ENCODE measurements at places on chromosomes 2 and 18. TPM values are rescaled to one million over a fixed set of nuclear protein-coding genes. Genes with fewer than 3 reads are reported as not detected.

- DNase-seq: peak; percentile 66
- no peaks in the 10 kb centered on the region for H3K27me3 ChIP-seq
- no peak overlapping the region for H3K4me3 ChIP-seq
- H3K4me1 ChIP-seq: no peaks in the 10 kb centered on the region
- no peak overlapping the region for H3K27ac ChIP-seq
- no peaks in the 10 kb centered on the region for H3K36me3 ChIP-seq
Observed at GRCh38 chr2:18378020-18378653, 182.3 kb downstream of the RDH14 start.

DNA sequence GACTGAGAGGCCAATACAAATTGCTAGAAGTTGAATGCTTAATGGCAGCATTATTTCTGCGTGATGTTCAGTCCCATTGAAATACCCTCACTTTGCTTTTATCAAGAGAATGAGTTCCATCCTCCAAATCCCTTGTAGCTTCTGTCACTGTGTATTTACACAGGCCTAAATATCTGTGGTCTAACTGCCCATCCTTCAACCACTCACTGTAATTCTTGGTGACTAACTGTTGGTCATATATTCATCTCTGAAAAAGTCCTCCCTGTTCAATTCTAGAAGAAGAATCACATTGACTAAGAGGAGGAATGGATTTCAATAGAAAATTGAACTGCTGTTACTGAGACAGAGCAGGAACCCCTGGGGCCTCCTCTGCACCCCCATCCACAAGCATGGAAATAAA is 74.2 kb upstream of the L3MBTL4 start:
- no peaks in the 10 kb centered on the region for H3K27me3 ChIP-seq
- H3K4me3 ChIP-seq: no peak overlapping the region
- no peaks in the 10 kb centered on the region for H3K4me1 ChIP-seq
- DNase-seq: no peak
- H3K27ac ChIP-seq: no peak overlapping the region

DNA sequence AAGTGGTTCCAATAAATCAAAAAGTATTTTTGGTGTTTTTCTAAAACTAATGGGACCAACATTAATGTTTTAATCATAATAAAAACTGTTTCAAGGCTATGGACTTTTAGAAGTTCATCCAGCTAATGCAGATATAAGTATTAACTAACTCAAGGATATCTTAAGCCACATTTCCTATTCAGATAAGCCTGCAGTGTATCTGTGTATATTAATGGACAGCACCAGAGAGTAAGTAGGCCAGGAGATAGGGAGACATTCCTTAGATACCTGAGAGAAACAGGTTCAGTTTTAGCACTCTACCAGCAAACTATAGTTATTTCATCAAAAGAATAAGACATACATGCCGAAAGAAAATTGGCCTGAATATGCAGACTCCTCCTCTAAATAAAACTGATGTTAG is 27.3 kb downstream of the PREPL start:
- DNase-seq: no peak
- peaks cover 43% of the 10 kb centered on the region for H3K36me3 ChIP-seq
- no peak overlapping the region for H3K4me3 ChIP-seq
- no peak overlapping the region for H3K27ac ChIP-seq

GRCh38 chr2:75466708-75467311 is 93.9 kb downstream of the EVA1A start:
- no peaks in the 10 kb centered on the region for H3K4me1 ChIP-seq
- H3K4me3 ChIP-seq: no peak overlapping the region
- DNase-seq: no peak
- no peaks in the 10 kb centered on the region for H3K36me3 ChIP-seq

- peak overlapping the region; percentile 68 for H3K27ac ChIP-seq
- no peak for DNase-seq
Observed at GRCh38 chr2:210318891-210319290, 3.9 kb upstream of the MYL1 start.

GRCh38 chr18:59460072-59460420 is 101.0 kb upstream of the LMAN1 start:
- peak; percentile 17 for DNase-seq
- no peaks in the 10 kb centered on the region for H3K36me3 ChIP-seq
- no peaks in the 10 kb centered on the region for H3K4me1 ChIP-seq
- H3K27me3 ChIP-seq: peaks cover 4% of the 10 kb centered on the region

GRCh38 chr2:8152392-8153257 is 529.2 kb upstream of the ID2 start:
- H3K4me3 ChIP-seq: no peak overlapping the region
- no peak for DNase-seq
- peaks cover 2% of the 10 kb centered on the region for H3K27me3 ChIP-seq
- H3K36me3 ChIP-seq: no peaks in the 10 kb centered on the region
- H3K27ac ChIP-seq: no peak overlapping the region

IL1A gene
- not detected for total RNA-seq
